ENCODE measurements at places on chromosomes 5 and 9.
A peak's percentile ranks its signal among the peaks of the same experiment; 100 is the strongest.

GRCh38 chr5:172802567-172803176 lies 31.4 kb upstream of the ERGIC1 start:
- no peak for DNase-seq

GRCh38 chr9:35736201-35736633 lies 3.8 kb downstream of the CREB3 start:
- DNase-seq: peak; percentile 68

GRCh38 chr9:113577525-113578261 lies 114.2 kb downstream of the RGS3 start:
- DNase-seq: no peak

DNA sequence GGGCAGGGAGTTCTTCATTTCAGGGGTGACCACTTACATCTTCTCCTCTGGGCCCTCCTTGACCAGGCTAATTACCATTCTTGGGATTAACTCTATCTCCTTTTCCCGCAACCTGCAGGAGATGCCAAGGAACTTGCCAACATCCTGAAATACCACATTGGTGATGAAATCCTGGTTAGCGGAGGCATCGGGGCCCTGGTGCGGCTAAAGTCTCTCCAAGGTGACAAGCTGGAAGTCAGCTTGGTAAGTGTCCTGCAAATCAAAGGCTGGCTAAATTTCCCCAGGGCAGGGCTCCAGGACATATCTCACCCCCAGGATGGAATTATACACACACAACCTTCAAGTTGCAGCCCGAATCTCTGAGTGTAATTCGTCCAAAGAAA lies 30.2 kb downstream of the TGFBI start:
- DNase-seq: no peak

DNA sequence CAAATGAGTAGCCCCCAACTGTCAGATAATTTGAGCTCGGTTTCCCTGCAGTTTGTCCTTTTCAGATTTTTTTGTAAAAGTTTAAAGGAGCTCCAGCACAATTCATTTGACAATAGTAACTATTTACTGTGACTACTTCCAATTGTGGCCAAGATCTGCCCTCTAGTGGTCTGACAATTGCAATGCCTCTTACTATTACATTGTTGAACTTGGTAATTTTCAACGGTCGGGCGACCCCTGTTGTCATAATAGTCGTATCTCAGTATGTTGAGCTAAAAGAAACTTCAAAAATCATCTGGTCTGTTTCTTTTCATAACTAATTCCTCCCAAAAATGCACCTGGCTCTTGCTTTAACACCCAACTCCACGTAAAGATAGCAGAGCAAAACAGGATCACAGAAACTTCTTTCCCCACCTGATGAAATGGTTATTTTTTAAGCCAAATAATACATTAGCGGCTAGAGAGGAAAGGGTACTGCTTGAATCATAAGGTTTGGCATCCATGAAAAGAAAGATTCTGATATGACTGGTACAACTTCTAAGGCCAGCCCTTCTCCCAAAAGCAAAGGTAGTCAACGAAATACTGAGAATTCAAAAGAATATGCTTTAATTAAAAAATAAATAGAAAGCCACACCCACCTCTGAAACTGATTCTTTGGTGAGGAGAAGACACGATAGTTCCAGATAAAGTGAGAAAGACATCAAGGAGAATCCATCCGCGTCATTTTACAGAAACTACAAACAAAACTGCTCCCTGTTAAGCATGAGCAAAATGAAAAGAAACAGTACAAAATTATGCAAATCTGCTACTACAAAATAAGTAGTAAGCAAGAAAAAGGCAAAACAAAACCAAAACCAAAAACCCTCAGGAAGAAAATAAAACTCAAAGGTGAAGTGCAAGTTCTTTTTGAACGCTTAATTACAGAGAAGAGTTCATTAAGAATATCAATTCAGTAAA lies 76.9 kb upstream of the HTR4 start:
- DNase-seq: peak; percentile 60

DNA sequence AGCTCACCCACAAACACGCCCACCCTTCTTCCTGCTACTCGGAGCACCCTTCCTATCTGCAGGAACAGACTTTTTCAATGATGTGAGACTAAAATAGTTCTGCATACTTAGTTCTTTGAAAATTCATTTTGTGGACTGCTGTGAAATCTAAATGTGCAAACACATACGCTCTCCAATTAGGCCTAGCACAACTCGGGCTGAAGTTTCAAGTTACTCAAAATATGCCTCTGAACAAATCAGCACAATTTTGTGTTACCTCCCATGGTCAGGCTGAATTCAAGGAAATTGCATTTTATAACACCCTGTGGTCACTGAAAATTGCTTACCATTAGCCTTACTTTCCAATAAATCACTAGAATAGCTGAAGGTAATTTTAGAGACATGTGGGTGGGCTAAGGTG lies 323.8 kb upstream of the ADCY2 start:
- DNase-seq: no peak

GRCh38 chr5:163345216-163345615 lies 92.2 kb upstream of the CCNG1 start:
- DNase-seq: no peak

DNA sequence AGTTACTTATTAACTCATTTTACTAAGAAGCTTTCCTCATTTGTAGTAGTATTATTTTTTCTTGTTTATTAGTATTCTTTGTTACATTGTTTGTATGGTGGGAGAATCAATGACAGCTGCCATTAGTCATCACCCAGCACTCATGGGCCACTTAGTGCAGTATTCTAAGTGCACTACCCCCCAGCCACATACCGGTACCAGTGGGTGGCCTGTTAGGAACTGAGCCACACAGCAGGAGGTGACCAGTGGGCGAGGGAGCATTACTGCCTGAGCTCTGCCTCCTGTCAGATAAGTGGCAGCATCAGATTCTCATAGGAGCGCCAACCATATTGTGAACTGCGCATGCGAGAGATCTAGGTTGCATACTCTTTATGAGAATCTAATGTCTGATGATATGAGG lies 24.2 kb upstream of the CAMLG start:
- DNase-seq: peak; percentile 15

DNA sequence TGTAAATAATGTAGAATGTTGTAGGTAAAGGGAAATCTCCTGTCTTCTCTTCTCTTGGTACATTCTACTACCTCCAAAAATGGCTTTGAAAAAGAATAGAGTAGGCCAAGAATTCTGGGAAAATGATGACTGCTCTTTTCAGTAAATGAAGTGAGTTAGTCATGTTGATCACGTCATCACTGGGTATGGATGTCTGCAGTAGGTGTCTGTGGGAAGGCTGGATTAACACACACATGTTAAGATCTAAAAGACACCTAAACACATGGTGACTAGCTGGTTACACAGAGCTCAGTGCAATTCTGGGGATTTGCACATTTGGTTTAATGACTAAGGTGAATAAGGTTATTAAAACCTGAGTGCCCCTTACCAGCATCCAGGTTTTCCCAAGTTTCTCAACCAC lies 161.5 kb downstream of the CEP120 start:
- no peak for DNase-seq

- DNase-seq: no peak
These were observed 61.3 kb upstream of the EPB41L4B start for GRCh38 chr9:109382182-109382581.

- DNase-seq: no peak
These were observed 2.8 kb upstream of the SLC25A2 start for GRCh38 chr5:141306630-141307029.

DNA sequence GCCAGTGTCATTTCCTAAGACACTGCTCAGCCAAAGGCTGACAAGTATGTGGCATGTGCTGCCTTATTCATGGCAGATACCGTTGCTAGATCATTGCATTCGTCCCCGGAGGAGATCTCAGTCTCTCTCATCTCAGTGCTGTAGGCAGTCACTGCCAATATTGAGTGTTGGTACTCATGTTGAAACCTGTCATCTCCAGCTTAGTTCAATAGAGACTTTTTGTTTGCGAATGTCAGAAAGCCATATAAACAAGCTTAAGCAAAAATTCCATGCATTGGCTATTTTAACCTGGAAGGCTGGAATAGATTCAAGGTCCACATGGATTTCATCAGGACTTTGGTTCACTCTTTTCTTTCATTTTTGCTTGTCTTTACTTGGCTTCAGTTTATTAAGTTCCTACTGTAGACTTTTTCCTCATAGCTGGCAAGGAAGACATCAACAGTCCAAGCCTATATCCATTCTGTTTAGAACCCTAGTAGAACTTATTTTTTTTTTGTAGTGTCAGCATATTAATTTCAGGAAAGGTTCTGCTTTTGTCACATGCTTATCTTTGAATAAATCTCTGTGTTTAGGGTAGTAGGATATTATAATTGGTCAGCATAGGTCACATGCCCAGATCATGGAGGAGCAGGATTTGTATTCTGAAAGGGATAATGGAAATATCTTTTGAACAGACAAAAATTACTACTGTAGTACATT lies 66.8 kb downstream of the FCHO2 start:
- DNase-seq: no peak

- peak; percentile 16 for DNase-seq
These were observed 1782.4 kb upstream of the WWC1 start for GRCh38 chr5:166509085-166509484.

- peak; percentile 60 for DNase-seq
These were observed 1.3 kb downstream of the ECPAS start for GRCh38 chr9:111482694-111483438.

- DNase-seq: no peak
These were observed 165.9 kb downstream of the AGTPBP1 start for GRCh38 chr9:85575868-85576267.

GRCh38 chr5:102539996-102540728 lies 41.4 kb upstream of the SLCO6A1 start:
- DNase-seq: no peak

DNA sequence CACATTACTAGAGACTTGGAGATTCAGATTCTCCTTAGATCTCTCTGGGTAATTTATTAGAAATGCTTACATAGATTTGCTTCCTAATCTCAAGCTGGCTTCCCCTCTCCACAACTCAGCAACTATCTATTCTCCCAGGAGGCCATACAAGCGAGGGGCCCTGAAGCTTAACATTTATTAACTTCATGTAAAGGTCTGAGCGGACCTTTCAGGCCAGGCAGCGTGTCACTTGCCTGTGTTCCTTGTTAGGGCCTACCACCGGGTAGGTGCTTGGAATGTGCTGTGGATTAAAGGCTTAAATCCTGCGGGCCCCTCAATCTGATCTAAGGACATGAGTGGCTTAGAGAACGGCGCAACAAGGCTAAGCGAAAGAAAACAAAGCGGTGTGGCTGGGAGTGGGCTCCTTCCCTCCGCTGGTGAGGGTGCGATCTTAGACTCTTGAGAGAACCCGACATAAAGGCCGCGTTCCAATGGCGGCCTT lies 712 bp upstream of the HSPA4 start:
- DNase-seq: no peak

- no peak for DNase-seq
These were observed 11.9 kb upstream of the MELK start for GRCh38 chr9:36560771-36561170.

DNA sequence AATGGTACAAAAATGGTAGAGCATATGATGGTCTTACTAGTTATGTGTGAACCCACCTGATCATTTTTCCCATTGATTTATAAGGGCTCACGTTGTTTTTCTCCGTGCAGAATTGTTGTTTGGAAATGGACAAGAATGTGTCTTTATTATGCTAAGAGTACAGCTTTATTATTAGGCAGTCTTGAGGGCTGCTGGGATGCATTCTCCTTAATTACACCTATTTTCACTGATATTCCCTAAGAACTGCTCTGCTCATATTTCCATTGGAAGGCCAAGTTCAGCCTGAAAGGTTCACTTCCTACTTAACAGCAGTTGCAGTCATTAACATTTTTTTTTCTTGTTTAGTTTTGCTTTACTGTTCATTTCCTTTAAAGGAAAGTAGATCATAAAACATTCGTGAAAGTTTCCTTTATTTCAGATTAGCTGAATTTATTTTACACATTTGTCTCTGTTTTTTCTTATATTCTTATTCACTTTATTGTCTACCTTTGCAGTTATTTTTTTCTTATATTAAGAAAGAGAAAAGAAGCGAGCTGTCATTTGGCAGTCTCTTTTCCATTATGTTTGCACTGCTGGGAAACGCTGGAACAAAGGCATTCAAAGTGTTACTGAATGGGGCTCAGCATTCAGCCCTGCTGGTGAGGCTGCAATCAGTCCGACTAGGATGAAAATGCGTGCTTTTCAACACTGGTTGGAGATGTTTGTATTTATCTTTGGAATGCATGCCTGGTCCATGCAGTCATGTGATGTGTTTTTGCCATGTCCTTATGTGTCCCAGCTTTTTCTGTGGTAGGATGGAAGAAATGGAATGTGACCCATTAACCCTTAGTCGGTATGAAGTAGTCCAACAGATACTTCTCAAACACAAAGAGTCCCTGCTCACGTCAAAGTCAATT lies 602.7 kb upstream of the ZNF608 start:
- no peak for DNase-seq

DNA sequence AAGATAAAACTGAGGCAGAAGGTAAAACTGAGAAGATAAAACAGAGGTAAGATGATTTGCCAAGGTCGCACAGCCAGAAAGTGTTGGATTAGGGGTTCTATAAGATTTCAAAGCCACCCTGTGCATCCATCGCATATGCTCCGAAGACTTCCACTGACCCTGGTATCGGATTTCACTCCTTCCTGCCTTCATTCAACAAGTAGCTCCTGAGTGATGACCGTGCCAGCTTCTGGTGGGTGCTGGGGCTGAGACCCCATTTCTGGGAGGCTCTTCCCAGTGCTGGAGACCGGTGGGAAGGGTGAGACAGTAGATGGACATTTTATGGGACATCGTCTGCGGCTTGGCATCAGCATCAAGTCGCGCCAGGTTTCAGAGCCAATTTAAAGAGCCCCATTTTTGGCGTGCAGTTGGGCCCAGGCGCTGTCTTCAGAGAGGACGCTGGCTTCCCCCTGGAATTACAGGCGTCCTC lies 53.7 kb upstream of the DAB2IP start:
- DNase-seq: no peak

GRCh38 chr5:171595801-171596231 lies 176.4 kb downstream of the FGF18 start:
- no peak for DNase-seq

- DNase-seq: no peak
These were observed 2.7 kb downstream of the CCL27 start for GRCh38 chr9:34659592-34660253.

GRCh38 chr9:20352591-20352990 lies 269.7 kb downstream of the MLLT3 start:
- DNase-seq: no peak

DNA sequence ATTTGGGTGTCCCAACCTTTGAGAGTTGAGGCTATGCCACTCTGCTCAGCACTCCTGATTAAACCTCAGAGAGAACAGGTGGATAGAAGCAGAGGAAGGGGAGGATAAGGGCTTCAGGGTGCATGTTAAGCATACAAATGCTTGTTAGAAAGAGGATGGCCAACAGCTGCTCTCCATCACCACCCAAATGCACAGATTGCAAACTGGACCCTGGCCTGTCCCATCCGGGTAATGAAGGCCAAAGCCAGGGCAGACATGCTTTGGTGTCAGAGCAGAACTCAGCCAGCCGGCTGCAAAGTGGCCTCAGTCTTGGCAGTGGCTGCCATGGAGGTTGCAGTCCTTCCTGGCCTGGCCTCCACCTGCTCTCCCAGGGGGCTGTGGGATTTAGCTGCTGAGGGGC lies 84.3 kb downstream of the SIL1 start:
- no peak for DNase-seq

DNA sequence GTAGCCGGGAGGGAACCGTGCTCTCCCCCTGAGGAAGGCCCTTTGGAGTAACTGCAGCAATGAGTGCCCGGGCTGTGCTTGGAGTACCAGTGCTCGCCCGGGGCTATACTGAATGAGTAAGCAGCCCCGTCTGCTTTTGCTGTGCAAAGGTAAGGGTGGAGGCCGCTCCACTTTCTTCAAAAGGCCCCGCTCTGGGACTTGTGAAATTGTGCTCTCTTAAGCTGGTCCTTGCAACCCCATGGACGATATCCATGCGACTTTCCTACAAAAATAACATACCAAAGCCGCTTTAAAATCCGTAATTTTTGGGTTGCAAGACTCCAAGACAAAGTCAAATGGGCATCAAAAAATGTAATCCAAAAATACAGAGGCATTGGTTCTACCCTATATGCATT lies 578 bp upstream of the TNFAIP8 start:
- no peak for DNase-seq

Measured in HEK293T (cell line).